Glutamatergic neuron (in vitro differentiated cells): ENCODE measurements at places on chromosomes 6 and 20.

DNA sequence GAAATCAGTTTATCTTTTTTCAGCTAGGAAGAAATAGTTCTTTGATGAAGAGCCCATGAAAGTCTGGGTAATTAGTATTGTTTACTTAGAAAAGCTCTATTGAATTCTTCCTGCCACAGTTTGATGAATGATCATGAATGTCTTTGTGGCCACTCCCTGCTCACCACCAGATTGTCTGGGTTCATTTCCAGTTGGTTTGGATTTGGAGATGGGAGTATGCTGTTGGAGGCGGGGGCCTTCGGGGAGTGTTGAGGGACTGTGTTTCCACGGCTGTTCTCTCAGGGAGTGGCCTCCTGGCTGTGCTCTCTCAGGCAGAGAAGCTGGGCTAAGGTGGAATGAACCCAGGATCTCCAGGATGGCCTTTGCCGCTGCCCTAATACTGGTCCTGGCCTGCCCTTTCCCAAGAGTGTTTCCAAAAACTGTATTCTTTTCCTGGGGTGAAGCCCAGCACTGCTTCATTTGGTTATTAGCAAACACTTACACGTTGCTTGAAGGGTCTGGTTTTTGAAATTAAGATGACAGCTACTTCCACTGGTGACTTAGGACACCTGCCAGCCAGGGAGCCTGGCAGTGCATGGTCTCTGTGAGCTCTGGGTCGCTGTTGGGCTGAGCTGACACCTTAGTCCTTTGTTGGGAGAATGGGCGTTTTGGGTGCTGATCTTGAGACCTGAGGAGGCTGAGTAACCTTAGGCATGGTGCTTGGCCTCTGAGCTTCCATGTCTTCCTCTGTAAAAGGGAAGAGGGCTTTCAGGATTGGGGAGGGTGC, 23.2 kb downstream of the PRPF6 start:
- no peak for DNase-seq

DNA sequence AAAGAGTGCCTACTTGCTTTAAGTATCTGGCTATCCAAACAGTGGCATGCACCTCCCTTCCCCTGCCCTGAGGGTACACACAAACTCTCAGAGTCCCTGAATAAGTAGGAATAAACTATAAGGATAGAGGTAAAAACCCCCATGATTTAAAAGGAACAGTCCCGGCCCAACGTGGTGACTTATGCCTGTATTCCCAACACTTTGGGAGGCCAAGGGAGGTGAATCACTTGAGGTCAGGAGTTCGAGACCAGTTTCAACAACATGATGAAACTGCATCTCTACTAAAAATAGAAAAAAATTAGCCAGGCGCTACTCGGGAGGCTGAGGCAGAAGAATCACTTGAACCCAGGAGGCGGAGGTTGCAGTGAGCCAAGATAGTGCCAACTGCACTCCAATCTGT, 22.2 kb downstream of the SAMHD1 start:
- DNase-seq, result no peak

DNA sequence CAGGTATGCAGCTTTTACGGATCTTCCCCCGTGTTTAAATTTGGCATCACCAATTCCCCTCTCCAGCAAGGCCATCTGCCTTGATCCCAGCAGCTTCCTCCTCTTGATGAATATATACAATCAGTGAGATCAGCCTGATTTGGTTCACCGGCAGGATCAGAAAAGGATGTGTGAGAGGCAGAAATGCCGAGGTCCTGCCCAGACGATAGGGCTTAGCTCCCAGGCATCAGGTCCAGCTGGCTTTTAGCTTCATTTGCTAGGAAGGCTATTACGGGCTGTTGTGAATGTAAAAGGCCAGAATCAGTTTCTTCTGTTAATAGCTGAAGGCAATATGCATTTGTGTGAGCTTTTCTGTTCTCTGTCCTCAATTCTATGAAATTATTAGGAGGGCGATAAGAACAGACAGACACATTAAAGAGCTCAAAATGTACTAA, 372.8 kb downstream of the BTBD9 start:
- DNase-seq, result no peak

GRCh38 chr6:54959820-54960219, 113.2 kb downstream of the FAM83B start:
- no peak for DNase-seq

- DNase-seq, result no peak
Observed at GRCh38 chr20:48760403-48760983, 67.3 kb downstream of the PREX1 start.

DNA sequence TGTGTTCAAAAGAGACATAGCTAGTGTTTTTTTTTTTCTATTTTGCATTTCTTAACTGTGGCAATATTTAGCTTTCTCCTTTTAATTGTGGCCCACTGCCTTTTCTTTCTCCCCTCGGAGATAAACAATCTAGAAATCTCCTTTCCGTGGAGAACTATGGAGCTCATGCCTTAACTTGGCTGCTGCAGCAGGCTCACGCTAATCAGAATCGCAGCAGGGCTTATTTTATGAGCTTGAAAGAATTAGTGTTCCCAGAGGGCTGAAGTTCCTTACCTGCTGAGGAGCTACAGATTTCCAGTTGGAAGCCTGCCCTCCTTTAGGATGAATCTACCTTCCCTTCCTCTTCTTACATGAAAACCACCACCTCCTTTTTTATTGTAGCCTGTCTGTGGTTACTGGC, 35.6 kb downstream of the CTNNBL1 start:
- no peak for DNase-seq
